ENCODE measurements at places on chromosomes 5 and 9.

DNA sequence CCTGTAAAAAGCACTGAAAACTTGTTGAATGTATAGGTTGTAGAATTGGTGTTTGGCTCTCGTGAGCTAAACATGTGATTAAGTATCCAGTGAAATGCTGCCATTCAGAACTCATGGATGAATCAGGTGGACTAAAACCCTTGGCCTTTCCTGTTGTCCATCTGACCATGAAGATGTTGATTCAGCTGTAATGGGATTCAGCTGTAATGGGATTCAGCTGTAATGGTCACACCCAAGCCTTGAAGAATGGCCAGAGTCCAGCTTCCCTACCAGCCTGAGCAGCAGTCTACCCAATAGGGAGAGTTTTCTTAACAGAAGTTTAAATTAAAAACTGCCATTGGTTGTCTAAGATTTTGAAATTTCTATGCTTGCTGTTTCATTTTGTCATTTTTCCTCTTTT is 18.1 kb downstream of the MAMDC2 start:
- DNase-seq = no peak

DNA sequence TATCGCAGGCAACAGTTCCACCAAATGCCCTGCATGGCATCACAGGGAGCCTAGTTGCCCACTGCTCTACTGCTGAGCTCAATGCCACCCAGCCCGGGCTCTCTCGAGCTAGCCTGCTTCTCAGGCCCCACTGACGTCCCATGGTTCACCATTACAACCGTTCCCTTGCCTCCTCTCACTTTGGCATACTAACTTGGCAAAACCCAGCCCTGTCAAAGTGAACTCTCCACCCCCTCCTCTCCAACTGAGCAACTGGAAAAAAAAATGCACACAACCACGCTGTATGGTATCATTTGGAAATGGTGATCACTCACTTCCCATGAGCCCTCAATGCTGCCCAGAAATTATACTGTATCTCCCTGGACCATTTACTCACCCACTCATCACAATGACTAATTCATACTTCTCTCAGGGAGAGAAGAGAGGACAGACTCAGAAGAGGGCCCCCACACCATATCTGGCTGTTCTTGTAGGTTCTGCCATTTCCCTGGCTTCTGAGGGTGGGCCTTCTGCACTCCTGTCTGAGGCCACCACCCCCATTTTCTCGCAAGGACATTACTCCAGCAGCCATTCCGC is 51.4 kb upstream of the RARS1 start:
- DNase-seq = peak; percentile 50

DNA sequence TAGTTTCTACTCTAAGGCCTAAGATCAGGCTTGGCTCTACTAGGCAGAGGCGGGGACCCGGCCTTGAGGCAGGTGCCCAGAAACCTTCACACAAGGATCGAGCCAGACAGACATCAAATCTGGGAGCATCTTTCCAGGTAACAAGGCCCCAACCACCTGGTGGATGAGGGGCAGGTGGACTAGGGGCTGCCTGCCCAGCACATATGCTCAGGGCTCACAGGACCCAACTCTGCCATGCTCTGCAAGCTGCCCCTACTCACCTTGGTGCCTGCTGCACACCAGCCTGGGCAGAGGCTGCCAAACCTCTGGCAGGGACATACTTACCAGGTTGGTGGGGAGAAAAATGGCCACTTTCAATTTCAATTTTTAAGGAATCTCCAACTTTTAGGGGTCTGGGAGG is 2.2 kb upstream of the ZNF618 start:
- DNase-seq = no peak

GRCh38 chr5:136042665-136043121 is 13.9 kb downstream of the TGFBI start:
- peak; percentile 57 for DNase-seq

DNA sequence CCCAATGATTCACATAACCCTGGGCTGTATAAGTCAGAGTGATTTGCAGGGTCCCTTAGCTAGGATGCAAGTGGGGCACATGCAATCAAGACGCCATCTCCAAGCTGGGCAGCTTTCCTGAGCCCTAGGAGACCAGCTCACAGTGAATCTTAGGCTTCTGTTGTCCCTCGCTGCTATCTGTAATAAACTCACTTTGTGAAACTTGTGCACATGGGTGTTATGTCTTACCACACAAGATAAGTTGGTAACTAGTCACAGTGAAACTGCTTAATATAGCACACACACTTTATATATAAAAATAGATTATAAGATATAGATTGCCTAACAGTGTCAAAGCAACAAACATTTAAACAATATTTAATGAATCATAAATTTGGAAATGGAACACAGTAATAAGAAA is 658.5 kb downstream of the SLCO4C1 start:
- DNase-seq = no peak

- DNase-seq = peak; percentile 21
Measured at GRCh38 chr5:129204525-129204924, 110.0 kb downstream of the ISOC1 start.

DNA sequence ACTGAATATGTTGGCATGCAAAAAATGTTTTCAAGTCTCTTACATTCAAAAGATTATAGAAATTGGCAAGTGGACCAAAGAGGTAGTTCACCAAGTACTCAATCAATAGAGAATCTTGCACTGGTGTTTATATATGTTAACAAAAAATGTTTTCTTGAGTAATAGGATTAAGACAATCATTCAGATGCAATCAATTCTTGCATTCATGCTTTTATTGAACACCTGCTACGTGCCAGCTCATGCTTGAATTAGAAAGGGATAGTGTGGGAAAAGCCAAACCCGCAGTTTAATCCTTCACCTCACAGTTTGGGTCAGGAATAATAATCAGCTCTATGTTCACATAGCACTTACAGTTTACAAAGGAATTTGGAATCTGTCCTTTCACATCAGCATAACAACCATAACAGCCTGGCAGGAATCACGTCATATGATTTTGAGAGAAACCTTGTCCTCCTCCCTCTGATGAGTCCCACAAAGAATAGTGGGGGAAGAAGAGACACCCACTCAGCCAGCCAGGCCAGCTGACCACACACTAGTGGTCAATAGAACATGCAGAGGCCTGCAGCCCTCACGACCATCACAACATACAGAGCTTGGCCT is 36.8 kb upstream of the FRRS1L start:
- DNase-seq = no peak

DNA sequence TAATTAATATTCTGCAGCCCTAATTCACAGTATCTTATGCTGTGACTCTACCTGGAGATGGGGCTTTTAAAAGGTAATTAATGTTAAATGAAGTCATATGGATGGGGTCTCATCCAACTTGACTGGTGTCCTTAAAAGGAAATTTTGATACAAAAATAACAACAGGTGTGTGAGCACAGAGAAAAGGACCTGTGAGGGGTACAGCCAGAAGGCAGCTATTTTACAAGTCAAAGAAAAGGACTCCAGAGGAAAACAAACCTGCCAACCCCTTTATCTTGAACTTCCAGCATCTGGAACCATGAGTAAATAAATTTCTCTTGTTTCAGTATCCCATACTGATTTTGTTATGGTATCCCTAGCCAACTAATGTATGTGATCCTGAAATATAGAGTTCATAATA is 250.3 kb downstream of the TMEM232 start:
- no peak for DNase-seq

- DNase-seq = peak; percentile 8
Measured at GRCh38 chr5:74127381-74128320, 501.7 kb downstream of the ARHGEF28 start.

GRCh38 chr5:133222979-133223378 is 171.2 kb downstream of the HSPA4 start:
- DNase-seq = no peak

- DNase-seq = no peak
Measured at GRCh38 chr5:150068961-150069645, 17.3 kb downstream of the CSF1R start.

GRCh38 chr9:112349008-112349333 is 15.6 kb upstream of the PTBP3 start:
- DNase-seq = no peak

DNA sequence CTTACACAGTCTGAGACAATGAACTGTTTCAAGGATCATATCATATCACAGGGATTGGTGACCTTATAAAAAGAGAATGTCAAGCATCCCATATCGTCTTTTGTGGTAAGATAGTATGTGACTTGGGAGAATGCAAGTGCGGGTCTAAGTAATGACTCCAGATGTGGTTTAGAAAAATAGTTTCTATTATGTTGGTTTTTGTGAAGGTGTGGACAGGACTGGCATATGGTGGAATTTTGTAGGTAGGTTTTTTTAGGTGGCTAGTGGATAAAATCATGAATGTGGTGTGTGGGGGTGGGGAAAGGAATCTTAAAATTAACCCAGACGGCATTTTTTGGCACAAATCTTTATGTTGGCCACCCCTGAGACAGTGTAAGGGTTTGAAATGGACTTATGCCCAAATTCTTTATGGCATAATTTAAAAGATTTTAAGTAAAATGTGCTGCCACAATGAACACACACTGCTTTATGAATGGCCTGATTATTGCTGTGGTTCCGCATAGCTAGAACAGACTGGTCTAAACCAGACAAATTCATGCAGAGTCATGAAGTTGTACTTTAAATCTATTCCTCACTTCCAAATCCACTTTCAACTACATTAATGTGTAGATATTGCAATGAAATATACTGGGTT is 204.8 kb upstream of the HAPLN1 start:
- peak; percentile 98 for DNase-seq

GRCh38 chr5:8721536-8721935 is 824.3 kb downstream of the SEMA5A start:
- DNase-seq = no peak

DNA sequence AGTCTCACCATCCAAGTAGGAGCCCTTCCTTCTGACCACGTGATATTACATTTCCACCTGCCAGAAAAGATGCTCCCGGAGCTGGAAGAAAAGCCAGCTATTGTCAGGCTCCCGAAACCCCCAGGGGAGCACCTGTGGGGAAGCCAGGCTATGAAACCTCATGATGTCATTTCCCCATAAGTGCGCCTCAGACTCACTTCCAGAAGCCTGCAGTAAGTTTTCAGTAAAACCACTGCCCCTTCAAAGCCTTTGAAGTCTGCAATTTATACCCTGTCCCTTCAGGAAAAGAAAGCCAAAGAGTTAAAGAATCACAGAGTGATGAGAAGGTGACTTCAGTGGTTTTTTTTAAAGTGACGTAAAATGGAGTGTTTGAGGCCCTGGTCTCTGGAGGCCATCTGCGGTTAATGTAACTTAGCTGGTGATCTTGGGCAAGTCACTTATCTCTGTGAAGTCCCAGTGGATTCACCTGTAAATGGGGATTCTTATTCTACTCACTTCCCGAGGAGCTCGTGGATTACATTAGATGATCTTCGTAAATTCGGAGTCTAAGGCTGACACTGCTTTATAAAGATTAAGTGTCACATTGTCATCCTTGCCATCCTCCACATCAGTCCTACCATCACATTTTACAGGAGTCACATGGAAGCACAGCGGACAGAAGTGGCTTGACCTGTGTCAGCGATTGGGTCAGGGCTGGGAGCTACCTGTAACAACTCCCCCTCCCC is 2.6 kb upstream of the SEMA6A start:
- DNase-seq = no peak

- peak; percentile 87 for DNase-seq
Measured at GRCh38 chr5:20572614-20573013, 584.6 kb upstream of the CDH18 start.

DNA sequence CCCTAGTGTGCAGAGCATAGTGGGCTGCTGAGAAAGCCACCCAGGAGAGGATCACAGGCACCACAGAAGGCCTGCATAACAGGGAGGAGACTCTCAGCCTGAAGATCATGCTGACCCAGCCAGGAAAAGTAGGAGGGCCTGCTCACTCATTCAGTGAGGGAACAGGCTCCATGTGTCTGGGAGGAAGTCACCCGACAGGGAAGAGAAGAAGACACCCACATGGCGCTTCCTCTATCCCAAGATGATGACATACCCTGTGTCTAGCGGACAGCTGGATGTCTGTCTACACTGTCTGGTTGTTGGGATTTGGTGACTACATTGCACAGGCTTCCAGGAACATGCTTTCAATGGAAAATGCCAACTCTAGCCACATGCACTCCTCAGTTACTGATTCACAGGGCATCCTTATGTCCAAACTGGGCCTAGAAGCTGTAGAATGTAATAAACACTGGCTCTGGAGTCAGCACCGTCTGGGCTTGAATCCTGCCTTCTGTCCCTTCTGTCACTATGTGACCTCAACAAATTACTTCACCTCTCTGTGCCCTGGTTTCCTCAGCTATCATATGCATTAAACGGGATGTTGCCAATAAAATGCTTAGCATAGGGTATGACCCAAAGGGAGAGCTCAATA is 47.6 kb downstream of the KLHL3 start:
- DNase-seq = no peak

DNA sequence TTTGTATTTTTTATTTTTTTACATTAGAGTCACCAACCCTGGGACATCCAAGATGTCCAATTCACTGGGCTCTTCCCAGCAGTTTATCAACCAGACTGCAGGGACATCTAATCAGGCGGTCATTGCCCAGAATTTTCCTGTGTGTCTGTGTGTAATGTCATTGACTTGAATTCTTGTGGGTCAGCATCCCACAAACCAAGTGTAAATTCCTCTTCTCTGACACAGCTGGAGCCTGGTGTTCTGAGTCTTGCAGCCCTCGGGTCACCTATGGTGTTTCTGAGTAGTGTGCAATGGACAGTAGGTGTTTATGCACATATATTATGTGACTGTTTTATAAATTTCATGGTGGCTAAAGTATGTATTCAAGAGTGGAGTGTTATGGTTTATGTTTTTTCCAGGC is 815.7 kb downstream of the SEMA5A start:
- DNase-seq = peak; percentile 67

- DNase-seq = no peak
Measured at GRCh38 chr9:86508208-86508903, 154.1 kb upstream of the TUT7 start.

GRCh38 chr9:117093891-117094844 is 320.7 kb downstream of the ASTN2 start:
- DNase-seq = no peak

DNA sequence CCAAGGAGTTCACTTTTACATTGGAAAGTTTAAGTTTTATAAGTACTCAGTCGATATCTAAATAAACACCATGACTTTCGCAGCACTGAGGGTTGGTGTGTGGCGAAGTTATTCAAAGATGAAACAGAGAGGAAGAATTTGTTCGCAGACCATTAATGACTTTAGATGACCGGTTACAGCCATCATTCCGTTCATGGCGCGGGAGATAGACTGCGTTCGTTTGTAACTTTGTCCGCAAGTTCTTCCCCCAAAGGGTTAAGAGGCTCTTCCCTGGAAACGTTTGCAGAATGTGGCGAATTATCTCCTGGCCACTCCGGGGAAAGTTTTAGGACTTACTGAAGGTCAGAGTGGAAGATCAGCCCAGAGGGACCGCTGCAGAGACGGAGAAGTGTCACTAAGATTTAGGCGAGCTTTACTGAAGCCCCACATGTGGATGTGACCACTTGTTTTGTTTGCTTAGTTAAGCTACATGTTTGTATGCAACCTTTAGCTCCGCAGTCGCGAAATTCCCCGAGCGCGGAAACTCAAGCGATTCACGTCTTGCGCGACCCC is 2.2 kb upstream of the FOXD1 start:
- DNase-seq = peak; percentile 17

DNA sequence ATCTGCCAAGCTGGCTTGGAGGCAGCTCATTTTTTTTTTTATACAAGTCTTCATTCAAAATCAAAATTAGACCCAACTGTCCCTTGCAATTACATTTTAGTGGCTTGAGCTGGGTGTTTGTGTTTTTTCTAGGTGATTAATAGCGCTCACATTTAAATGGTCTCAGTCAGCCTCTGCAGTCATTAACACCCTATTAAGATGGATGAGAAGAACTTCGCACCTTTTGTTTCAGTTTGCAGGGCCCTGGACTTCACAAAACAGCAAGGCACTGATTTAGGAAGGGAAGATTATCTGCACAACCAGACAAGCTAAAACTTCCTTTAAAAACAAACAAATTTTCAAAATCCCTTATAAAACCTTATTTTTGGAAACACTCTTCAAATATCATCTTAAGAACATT is 374.8 kb downstream of the EFNA5 start:
- no peak for DNase-seq

Data from amniotic epithelial cell (primary cell).